ENCODE measurements at places on chromosomes 3 and 15. TPM values are rescaled to one million over a fixed set of nuclear protein-coding genes. Genes with fewer than 3 reads are reported as not detected.

GRCh38 chr15:66459818-66460615 is 37.5 kb downstream of the SNAPC5 start:
- no peak for DNase-seq

DNA sequence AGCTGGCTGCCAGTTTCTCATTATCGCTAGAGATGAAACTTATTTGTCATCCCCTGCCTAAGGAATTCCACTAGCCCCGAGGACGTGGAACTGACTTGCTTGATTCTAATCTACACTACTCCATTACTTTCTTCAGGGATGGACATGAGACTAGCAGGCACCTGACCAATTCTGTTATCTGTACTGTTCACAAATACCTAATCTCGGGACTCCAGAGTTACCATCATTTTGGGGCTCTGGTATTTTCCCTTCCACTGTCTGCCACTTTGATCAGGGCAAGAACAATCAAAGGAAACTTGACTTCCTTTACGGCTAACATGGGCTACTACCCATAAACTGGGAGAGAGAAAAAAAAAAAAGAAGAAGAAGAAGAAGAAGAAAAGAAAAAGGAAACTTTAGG is 27.8 kb downstream of the BMF start:
- no peak for DNase-seq

- no peak for DNase-seq
These were observed 634.8 kb downstream of the MECOM start for GRCh38 chr3:169028716-169029115.

DNA sequence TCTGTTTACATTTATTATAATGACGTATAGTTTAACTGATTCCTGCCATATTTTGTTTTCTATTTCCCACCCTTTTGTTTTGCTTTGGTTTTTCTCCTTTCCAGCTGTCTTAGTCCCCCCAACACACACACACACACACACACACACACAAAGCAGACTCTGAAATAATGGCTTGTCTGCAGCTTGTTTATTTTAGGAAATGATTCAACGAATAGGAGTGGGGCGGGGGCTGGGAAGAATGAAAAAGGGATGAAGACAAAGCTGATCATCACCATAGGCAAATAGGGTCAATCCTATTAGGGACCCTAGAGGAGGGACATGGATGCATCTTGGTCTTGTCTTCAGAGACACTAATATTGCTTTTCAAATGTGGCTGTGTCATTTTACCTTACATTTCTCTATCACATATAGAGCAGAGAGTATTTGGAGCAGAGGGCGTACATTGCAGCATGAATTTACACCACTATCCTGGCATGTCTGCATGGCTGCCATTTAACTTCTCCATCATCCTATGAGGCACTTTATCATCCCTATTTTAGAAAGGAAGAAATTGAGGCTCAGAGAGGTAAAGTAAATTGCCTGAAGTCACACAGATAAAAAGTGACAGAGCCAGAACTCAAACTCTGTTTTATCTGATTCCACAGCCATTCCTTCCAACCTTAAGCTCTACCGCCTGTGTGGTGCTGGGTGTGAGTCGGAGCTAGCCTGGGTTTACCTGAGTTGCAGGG is 147.2 kb upstream of the TPM1 start:
- DNase-seq, result no peak

GRCh38 chr3:153210660-153211059 is 48.6 kb downstream of the RAP2B start:
- no peak for DNase-seq

CORO2B gene
- 12.5 TPM for total RNA-seq

- DNase-seq, result no peak
These were observed 4.5 kb downstream of the SERPINI2 start for GRCh38 chr3:167469381-167469780.

DNA sequence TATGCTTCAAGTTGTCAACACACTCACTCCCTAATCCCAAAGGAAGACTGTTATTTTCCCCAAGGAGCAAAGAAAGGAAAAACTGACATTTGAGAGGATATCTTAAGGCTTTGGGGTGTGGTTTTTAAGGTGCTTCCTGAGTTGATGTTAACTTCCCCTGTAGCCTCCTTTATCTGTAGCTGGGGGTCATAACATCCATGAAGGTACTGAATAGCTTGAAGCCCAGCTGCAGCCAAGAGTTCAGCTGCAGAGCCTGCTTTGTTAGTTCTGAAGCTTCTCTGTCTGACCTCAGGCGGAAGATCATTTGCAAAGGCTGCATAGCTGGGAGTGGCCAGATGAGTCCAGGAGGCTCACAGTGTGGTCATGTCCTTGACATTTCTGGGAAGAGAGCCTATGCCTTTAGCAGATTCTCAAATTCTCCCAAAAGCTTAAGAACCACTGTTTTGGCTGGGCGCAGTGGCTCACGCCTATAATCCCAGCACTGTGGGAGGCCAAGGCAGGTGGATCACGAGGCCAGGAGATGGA is 165.4 kb downstream of the SV2B start:
- no peak for DNase-seq

SLC6A20 gene
- 0.28 TPM for total RNA-seq

HRG gene
- total RNA-seq, result 0.15 TPM

GRCh38 chr15:83210619-83211018 is 3.0 kb upstream of the HDGFL3 start:
- DNase-seq, result peak; percentile 6

- no peak for DNase-seq
These were observed 8.8 kb downstream of the BCL6 start for GRCh38 chr3:187736418-187736871.

- peak; percentile 76 for DNase-seq
These were observed 8.3 kb downstream of the EOGT start for GRCh38 chr3:69005071-69005790.

DNA sequence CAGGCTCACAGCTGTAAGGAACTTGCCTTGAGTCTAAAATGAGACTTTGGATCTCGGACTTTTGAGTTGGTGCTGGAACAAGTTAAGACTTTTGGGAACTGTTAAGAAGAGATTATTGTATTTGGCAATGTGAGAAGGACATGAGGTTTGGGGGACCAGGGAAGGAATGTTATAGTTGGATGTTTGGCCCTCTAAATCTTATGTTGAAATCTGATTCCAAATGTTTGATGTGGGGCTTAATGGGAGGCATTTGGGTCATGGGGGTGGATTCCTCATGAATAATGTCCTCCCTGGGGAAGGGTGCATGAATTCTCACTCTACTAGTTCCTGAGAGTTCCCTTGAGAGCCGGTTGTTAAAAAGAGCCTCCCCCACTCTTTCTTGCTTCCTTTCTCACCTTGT is 18.5 kb upstream of the CHCHD6 start:
- DNase-seq, result no peak

PRTG gene
- total RNA-seq, result 11.7 TPM

DNA sequence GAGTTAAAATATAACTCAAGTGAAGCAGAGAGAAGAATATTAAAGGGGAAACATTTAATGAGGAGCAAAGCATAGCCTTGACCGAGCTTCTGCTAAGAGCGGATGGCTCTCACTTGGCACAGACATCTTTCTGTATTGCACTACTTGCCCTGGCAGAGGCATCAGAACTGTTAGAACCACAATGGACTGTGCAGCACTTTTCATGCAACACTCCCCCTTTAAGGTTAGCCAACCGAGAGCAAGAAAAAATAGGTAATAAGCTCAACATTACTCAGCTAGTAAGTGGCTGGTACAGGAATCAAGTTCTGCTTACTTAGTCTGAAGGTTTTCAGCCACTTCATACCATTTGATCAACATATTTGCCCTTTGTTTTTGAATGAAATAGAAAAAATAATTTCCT is 33.7 kb downstream of the CRTC3 start:
- no peak for DNase-seq

FSIP1 gene
- 2.2 TPM for total RNA-seq

GRCh38 chr15:93159930-93160329 is 70.9 kb upstream of the RGMA start:
- no peak for DNase-seq

DNA sequence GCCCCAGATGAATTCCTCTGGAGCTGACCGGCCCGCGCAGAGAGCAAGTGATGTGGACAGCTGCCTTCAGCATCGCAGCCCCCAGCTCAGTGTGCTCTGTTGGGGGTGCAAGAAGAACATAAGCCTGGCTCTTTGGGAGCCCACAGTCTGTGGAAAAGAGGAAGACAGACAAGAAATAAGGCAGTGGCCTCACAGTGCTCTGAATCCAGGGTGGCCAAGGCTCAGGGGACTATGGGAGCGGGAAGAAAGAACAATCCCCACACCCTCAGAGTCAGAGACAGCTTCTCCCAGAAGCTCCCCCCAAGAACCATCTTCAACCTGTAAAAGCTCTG is 277 bp upstream of the HDDC3 start:
- no peak for DNase-seq

XCR1 gene
- 0.43 TPM for total RNA-seq

Measured in lung (tissue), 17 donors.